NCI-H82 (cell line): ENCODE measurements at places on chromosomes 6 and 20.

GRCh38 chr6:3535033-3535775 lies 78.4 kb upstream of the SLC22A23 start:
- DNase-seq = peak; percentile 31

- no peak for DNase-seq
These were observed 35.7 kb downstream of the CDH4 start for GRCh38 chr20:61287583-61288275.

DNA sequence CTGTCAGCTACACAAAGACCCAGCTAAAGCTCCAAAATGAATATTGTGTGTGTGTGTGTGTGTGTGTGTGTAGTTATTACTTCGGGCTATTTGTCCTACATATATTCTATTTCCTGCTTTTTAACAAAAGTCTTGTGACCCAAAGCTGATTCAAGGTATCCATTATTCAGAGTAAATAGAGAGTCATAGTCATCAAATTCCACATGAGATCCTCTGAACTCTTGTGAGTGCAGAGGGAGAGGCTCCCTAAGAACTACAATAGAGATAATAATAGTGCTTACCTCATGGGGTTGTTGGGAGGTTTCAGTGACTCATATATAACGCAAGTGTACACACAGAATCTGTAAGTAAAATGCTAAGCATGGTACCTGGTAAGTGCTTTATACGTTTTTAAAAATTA lies 95.6 kb upstream of the SHLD1 start:
- DNase-seq = no peak

DNA sequence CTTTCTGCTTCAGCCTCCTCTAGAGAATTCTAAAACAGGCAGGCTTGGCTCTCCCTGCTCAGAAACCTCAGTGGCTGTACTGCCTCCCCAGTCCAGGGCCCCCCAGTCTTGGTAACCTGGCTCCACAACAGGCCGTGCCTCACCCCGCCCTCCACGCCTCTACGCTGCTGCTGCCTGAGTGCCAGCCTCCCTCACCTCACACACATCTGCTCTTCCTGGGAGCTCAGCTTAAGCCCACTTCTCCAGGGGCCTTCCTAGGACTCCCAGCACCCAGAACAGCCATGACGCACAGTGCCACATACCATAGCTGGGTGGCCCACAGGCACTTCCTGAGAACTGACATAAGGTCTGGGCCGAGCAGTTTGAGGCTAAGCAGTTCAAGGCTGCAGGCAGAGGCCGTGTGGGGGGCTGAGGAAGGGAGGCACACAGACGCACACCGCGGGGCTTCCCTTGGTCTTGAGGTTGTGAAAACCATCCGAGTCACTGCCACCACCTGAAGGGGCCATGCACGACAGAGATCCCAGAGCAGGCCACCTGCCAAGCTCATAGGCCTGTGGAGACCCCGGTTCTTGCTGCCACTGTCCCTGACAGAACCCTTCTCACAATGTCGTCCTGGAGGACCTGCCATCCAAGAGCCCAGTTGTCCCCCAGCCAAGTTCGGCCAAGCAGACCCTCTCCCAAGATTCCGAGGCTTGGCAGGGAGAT lies 42.6 kb downstream of the DSTN start:
- no peak for DNase-seq

DNA sequence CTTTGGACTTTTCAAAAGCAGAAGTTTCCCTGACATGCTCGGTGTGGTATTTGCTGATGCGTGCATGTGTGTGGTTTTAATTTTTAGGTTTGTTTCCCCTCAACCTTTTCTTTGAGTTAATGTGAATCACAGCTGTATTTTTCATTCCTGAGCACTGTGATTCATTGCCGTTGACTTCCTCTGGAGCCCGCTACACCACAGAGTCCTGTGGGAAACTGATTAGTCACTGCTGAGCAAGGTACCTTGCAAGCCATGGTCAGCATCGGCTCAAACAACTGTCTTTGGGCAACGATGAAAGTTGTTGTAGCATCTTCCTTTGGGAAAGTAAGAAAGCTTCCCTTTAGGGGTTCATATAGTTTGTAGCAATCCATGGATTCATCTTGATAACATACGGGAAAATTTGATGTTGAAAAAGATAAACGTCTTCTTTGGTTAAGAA lies 57.5 kb downstream of the RIN2 start:
- no peak for DNase-seq

DNA sequence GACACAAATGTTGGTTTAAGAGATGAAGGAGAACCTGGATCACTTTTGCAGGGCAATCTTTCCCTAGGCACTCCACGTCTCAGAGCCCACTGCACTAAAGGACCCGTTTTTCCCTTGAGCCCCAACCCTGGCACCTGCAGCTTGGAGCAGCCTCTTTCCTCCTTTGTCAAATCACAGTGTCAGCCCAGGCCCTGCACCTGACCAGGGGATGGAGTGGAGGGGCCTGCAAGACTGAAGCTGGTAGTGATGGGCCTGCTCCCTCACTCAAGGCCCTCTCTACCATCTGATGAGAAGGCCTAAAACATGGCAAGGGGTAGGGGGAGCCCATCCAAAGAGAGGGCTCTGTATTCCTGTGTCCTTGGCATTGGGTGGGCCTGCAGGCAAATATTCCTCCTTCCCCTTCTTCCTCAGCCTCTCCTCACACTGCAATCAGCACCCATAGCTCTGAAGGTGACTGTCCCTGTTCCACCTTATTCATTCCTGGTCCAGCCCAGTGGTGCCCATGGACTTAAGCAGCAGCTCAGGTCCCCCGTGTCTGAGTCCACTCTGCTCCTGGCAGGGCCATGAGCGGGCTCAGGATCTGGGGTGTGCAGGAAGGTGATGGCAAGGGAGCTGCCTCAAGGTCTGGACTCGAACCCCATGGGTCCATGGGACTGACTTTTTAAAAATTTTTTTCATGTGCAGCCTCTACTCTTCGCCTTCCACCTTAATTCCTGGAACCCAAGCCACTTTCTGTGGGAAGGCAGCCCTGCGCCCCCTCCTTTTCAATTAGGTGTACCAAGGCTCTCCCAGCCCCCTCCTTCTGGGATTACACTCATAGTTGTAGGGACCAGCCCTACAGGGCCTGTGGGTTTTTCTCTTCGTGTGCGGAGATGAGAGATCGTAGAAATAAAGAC lies 6.7 kb downstream of the RAET1G start:
- no peak for DNase-seq

DNA sequence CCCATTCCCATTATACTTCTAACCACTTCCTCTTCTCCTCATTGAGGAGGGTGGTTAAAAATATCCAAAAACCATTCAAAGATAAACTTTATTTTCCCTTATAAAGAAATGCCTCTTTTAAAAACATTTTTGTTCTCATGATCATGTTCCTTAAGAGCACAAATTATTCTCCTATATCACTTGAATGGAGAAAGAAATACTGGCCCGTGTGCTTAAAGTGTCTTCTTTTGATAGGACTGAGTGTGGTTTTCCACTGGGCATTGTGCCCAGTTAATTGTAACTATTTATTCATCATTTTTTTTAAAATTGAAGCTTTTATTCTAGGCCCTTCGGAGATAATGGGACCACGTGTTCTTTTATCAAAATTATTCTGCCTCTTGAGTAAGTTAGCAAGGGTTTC lies 871.5 kb downstream of the QKI start:
- DNase-seq = no peak

- DNase-seq = no peak
These were observed 43.3 kb downstream of the DUSP22 start for GRCh38 chr6:335572-335971.

GRCh38 chr6:108684771-108685329 lies 124.1 kb downstream of the FOXO3 start:
- DNase-seq = no peak

GRCh38 chr6:38738261-38738660 lies 23.1 kb downstream of the DNAH8 start:
- no peak for DNase-seq

- peak; percentile 39 for DNase-seq
These were observed 142.7 kb upstream of the GGTLC1 start for GRCh38 chr20:24131281-24131680.

DNA sequence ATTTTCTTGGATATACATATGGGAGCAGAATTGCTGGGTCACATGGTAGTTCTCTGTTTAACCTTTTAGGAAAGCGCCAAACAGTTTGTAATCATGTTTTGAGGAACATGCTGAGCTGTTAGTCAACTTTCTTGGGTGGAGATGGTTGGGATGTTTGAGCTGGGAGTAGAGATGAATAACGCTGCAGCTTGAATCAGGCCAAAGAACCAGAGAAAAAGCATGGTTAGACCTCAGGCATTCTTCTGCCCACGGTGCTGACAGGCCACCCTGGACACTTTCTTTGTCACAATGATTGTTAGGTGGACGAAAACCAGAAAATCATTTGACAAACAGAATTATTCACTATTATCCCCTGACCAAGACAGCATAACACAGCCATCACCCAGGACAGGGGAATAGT lies 66.8 kb downstream of the PRDM1 start:
- DNase-seq = no peak

DNA sequence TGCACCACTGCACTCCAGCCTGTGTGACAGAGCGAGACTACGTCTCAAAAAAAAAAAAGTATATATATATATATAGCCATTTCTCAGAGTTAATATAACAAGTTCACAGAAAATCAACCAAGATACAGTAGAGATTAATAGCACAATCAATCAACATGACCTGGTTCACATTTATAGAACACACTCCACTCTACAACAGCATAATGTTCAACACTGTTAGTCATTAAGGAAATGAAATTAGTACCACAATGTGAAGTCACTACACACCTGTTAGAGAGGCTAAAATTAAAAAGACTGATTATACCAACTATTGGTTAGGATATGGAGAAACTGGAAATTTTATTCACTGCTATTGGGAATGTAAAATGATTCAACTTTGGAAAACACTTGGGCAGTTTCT lies 387.7 kb downstream of the QKI start:
- no peak for DNase-seq

DNA sequence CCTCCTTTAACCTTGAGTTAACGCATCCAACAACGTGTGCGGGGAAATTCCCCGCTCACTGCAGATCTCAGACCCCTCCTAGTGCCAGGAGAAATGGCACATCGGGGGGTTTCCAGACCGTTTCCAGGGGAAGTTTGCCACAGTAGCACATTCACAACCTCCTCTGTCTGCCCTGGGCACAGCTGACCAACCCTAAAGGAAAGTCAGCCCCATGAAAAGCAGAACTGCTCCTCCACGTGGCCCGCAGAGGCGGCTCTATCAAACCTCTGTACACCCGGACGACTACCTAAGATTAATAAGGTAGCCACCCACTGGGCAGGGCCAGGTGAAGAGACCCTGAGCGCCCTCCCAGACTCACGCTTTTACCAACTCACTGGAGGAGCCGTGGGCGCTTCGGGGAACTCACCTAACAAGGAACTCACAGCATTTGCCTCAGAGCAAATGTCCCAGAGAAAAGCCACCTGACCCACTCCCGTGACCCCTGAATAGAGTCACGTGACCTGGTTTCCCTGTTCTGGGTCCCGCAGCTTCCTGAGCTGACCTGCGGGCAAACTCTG lies 93.1 kb downstream of the PRND start:
- DNase-seq = no peak

GRCh38 chr20:46523108-46523507 lies 9.7 kb upstream of the ZNF334 start:
- DNase-seq = no peak

- no peak for DNase-seq
These were observed 1.4 kb upstream of the HLA-G start for GRCh38 chr6:29826271-29826670.

GRCh38 chr6:85672623-85673022 lies 29.9 kb upstream of the SYNCRIP start:
- DNase-seq = peak; percentile 43

DNA sequence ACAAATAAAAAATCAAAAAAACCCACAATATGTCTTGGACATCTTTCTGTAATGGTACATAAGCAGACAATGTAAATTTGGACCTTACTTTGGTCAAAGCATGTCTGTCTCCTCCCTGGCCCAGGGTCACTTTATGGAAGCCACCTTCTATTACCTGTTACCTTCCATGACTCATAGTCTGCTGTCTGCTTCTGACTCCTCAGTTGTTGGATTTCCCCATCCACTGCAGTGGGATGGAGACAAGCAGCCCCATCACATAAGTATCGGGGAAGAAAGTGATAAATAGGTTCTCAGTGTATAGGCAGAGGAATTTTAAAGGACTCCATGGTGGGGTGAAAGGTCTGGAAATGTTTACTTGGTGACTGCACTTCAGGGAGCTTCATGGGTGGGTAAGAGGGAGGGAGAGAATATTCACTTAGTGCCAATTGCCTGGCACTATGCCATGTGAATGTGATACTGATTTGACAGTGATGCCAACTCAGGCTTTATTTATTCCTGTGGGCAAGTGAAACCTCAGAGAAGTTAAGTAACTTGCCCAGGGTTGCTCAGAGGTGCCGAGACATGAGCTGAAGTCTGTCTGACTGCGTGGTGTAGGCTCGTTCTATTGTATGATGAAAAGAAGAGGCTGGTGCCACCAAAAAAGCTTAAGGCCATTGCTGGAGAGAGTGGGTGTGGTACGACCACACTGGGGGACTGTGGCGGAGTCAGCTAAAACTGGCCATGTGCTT lies 175.6 kb upstream of the RNF24 start:
- no peak for DNase-seq

GRCh38 chr20:9971746-9972145 lies 63.0 kb upstream of the ANKEF1 start:
- no peak for DNase-seq

DNA sequence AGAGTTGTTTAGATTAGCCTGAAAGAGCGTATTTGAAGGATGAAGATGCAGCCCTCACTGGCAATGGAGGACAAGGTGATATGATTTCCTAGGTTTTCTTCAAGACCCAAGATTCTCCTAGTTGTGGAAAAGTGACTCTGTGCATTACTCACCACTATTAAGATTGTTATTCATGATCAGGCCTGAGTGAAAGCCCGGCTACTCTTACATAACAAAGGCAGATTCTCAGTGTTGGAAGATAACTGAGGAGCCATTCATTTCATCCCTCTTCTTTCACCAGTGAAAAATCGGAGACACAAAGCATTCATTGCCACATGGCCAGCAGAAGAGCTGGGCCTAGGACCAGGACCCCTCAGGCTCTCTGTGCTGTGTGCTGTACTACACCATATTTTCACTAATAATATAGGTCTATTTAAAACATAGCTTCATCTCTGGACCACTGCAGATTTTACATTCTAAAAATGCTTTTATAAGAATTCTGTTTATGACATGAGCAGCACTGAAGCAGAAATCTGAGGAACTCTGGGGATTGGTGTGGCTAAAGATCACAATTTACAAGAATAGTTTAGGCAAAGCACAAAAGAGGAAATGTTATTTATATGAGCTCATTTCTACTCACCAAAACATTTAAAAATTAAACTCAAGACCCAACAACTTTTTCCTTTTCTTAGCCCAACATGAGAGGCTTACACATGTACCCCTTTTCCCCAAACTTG lies 181.9 kb upstream of the CCN2 start:
- no peak for DNase-seq

DNA sequence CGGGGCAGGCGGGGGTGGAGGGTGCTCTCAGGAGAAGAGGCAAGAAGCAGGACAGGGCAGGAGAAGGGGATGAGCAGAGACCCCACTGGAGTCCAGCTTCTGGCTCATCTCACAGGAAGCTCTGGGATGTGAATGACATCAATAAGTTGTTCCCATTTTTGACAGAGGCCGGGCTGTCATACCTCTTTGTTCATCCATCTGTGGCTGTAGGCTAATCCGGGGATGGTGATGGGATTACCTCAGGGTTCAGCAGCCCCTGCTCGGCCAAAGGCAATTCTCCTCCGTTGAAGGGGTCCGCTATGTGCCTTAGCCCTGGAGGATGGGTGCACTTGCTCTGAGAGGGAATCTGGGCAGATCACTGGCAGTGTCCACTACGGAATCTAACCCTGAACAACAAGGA lies 3.3 kb upstream of the TMC2 start:
- peak; percentile 87 for DNase-seq
